ENCODE measurements at places on chromosomes 3 and 15.

DNA sequence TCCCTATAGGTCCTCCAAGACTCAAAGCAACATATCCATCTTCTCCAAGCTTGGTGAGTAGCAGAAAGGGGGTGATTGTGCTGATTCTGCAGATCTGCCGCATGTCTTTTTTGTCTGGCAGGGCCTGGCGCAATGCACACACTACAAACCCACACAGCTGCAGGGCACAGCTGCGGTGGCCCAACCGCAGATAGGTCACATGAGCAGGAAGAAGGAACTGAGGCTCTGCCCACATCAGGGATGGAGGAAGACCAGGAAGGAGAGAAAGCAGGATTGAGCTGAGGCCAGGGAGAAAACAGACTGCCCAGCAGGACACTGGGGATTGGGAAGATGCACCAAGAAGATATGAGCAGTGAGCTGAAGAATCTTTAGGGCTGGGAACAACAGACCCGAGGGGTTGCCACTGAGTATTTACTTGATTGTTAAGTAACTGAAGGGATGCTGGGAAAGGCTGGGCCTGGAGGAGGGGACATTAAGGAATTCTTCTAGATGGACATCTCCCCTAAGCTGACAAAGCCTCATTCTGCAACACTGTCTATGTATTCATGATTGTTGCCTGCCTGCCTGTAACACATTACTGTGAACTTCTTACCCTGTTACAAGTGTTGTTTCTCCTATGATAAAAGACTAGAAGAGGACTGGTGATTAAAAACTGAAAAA lies 126.7 kb downstream of the MYLK start:
- no peak for DNase-seq

DNA sequence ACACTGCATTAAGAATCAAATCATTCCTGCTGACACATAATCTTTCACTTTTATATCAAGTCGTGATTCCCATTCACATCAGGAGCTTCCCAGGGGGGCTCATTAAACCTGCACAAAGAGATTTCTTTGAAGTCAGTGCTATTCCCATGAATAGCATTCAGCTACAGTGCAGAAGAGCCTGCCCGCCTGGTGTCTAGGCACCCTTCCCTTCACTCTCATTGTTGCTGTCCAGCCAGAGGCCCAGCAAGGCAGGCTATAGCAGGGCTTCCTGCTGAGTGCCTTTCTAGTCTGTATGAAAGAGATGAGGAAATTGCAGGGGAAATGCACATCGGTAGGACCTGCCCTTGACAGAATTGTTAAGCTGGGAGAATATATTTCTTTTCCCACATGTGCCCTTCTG lies 4.5 kb upstream of the GJD2 start:
- DNase-seq, result no peak

- no peak for DNase-seq
These were observed 120.9 kb upstream of the ZBED2 start for GRCh38 chr3:111715911-111716523.

DNA sequence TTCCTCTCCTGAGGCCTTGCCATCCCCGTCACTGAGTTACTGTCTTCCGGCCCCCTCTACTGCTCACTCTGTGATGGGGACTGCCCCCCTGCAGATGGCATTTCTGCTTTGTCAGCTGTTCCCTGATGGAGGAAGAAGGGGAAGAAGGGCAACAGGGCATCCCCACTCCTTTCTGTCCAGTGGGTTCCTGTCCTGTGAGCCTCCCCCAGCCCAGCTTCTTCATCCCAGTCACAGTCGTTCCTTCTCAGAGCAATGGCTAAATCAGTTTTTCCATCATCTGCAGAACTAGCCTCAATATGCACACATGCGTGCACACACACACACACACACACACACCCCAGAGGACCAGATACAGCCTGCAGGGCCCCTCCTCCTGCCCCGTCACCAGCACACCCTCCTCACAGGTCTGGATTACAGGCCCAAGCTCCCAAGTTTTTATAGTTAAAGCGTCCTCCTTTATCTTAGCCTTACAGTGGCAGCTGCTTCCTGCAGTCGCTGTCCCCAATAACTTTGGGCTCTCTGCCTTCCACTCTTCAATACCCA lies 21.4 kb downstream of the ALDH1L1 start:
- DNase-seq, result no peak

DNA sequence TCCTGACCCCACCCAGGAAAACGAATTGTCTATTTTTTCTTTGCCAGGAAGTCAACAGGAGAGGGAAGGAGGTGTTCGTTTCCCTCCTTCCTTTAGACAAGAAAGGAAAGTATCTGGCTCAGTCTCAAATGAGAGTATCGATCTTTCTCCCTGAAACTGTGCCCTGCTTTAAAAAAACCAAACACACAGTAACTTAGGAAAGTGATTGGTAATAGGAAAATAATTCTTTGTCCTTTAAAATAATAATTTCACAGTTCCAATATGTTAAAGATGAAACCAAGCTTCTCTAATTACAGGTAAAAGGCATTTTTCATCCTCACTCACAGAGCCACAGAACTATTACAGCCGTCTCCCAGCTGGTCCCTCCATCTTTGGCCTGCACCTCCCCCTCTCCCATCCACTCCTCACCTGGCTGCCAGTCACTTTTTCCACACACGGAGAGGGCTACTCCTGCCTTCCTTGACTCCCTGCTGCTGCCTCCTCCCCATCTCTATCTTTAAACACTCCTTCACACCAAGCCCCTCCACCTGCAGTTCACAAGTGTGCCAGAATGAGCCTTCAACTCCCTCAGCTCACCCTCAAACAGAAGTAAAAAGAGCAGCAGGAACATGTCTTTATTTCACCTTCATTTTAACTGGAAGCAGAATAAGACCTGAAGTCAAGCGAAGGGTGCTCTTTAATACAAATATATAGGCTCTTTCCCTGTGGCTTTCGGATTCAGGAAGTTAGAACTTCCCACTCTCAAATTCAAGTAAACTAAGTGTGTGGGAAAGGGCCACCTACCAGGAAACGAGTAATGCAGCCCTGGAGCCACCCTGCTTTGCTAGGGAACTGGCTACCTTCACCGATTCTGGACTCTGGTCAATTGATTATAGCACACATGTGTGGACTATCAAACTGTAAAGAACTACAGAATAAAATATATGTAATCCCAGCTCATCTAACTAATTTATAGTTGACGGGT lies 116.4 kb downstream of the SENP2 start:
- no peak for DNase-seq

- DNase-seq, result no peak
These were observed 75.0 kb upstream of the MBNL1 start for GRCh38 chr3:152193673-152194267.

DNA sequence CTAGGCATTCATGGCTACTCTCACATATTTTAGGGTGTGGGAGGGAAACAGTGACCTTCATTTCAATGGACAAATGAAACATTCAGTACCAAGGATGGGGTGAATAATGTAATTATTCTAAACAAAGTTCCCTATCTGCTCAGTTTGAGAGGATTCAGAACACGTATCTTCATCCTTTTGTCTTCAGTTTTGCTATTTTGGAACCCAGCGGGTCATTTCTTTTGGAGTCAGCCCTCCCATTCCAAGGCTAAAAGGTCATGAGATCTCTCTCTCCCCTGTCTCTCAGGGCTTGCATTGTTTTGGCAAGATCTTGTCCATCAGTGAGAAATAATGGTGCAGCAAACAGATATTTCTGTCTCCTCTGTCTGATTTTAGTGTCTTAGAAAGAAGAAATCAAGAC lies 16.3 kb upstream of the GATM start:
- no peak for DNase-seq

DNA sequence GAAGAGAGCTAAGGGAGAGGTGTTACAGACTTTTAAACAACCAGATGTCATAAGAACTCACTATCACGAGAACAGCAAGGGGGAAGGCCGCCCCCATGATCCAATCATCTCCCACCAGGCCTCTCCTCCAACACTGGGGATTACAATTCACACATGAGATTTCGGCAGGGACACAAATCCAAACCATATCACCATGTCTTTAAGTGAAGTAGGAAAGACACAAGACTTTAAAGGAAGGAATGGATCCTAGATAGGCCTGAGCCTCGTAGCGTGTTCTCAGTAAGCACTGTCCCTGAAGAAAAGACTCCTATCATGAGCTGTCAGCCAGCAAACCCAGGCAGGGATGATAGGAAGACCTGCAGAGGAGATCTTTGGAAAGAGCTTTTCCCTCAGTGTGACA lies 15.1 kb upstream of the RPS27L start:
- no peak for DNase-seq
